Muscle of leg (tissue), 16 donors: ENCODE measurements at places on chromosomes 5 and 9.

DNA sequence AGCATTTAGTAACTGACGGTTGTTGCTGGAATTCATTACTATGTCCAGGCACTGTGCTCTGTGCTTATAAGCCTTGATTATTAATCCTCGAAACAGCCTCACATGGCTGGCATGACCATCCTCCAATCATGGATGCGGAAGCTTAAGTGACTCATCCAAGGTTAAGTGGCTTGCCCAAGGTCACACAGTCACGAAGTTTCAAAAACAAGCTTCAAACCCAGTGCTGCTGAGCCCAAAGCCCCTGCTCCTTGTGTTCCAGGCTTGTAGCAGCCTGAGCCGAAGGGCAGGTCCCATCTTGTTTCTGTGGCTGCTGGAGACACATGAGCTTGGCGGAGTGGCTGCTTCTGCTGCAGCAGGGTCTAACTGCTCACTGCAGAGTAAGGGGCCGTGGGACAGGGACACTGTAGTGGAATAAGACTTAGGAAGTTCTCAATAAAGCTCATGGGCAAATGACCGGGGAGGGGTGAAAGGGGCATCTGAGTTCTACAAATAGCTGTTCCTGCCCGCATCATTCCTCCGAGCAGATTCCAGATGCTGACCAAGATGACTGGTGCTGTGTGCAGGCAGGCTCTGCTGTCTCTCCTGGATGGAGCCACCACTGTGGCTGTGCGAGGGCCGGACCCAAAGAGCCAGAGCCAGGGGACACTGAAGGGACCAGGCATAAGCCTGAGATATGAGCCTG is 32.4 kb downstream of the WHRN start:
- no peak for DNase-seq

DNA sequence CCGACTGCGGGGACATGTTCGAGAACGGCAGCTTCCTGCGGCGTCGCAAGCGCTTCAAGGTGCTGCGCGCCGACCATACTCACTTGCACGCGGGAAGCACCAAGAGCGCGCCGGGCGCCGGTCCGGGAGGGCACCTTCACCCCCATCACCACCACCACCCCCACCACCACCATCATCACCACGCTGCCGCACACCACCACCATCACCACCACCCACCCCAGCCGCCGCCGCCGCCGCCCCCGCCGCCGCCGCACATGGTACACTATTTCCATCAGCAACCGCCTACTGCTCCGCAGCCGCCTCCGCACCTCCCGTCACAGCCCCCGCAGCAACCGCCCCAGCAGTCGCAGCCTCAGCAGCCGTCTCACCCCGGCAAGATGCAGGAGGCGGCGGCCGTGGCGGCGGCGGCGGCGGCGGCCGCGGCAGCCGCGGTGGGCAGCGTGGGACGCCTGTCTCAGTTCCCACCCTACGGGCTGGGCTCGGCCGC is 514 bp downstream of the FOXB2 start:
- no peak for DNase-seq

GRCh38 chr5:160833806-160834205 is 18.2 kb downstream of the ATP10B start:
- DNase-seq: no peak

GRCh38 chr9:125374443-125375309 is 113.0 kb downstream of the GAPVD1 start:
- DNase-seq: peak; percentile 89

DNA sequence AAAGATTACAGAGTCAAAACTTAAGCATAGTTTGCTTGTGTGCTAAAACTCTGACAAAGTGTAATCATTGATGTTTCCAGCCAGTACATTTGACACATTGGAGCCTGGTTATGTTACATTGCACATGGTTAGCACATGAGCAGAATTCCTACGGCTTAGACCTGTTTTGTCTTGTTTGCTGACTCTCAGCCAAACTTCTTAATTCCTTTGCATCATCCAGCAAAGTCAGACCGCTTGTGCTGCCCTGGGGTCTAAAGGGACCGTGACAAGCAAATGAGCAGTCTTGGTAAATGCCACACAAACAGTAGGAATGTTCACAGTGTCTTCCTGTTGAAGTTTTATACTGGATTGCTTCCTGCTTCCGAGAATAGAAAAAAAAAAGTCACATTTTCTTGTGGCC is 72.0 kb upstream of the ENTREP1 start:
- DNase-seq: peak; percentile 19

DNA sequence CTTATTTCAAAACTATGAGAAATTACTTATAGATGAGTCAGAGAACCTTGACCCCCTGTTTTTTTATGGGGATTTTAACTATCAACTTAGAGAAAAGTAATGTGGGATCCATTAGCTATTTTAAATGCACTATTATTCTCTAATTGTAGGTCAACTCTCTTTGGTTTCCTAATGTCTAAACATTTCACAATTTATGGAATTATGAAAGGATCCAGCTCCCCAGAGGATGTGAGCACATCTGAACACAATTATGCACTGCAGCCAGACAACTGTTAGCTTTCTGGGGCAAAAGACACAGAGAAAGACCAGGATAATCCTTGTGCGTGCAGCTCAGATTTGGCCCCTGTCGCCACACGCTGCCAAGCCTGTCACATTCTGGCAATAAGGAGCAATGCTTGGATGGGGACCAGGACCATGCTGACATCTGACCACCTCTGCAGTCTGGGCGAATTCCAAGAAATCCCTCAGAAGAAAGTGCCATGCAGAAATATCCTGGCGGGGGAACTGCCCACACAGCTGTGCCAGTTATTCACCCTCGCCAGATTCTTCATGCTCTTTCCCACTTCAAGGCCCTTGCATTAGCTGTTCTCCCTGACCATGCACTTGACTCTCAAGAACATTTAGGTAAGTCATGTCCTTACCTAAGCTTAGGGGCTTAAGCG is 22.2 kb upstream of the CMBL start:
- peak; percentile 94 for DNase-seq

DNA sequence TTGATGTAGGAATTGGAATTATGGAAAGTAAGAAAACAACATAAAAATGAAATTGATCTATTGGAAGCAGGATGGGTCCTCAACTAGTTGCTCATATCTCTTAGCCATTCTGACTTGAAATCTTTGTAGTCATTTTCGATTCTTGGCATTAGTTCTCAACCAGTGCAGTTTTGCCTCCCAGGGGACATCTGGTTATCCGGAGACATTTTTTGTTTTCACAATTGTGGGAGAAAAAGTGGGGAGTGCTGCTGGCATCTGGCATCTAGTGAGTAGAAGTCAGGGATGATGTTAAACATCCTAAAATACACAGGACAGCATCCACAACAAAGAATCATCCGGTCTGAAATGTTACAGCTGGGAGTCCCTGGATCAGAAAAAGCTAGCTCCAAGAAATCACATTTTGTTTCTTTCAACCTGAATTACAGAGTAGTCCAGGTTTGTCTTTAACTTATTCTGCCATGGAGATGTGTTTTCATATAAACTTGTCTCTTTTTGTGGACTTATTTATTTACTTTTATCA is 74.9 kb downstream of the FBXL7 start:
- DNase-seq: peak; percentile 33

DNA sequence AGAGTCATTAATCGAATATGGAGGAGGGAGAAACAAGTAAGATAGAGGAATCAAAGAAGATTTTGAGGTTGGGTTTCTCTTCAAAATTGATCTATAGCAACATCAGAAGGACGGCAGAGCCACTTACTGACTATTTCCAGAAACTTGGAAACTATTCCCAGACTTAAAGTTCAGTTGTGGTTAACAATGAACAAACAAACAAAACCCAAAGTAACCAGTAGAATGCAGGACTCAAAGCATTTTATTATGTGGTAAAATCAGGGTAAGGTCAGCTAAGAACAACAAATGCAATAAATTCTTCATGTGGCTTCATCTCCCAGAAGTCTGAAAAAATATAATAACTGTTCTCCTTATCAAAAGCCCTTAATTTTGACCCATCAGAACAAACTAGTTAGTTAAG is 54.9 kb upstream of the OSMR start:
- no peak for DNase-seq

GRCh38 chr5:10502130-10502529 is 60.5 kb downstream of the ROPN1L start:
- no peak for DNase-seq

DNA sequence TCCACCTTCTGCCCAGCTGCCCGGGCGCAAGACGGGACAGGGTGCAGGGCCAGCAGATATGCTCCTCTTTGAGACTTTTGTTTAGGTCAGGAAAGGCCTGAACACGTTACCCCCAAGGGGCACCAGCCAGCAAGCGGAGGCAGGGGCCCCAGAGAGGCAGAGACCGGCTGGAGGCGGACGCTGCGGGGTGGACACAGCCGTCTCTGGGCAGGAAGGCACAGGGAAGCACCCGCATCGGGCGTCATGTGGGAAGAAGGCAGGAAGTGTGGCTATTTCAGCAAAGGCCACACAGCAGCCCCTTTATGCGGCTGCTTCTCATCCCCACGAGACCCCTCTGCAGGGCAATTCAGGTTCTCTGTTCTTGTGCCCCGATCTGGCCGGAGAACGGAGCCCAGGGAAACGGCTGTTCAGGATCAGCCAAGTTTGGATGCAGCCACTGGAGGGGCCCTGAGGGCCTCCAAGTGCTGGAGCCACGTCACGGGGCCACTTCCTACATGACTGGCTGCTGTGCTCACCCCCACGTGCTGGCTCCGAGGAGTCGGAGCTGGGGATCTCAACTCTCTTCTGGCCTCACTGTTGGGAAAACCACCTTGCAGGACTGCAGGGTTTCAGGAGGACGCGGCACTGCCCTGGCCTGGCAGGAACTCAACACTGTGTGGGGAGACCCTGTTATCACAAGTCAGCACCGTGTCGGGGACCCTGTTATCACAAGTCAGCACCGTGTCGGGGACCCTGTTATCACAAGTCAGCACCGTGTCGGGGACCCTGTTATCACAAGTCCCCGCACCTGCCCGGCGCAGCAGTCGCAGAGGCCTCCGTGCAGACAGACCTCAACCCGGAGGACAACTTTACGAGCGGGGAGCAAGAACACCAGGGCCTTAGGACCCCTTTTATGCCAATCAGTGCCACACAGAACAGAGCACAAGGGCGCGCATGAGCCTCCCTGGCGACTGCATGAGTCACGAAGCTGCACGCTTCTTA is 44.4 kb downstream of the SLC12A7 start:
- no peak for DNase-seq

- peak; percentile 39 for DNase-seq
Observed at GRCh38 chr9:4114569-4115505, 185.0 kb downstream of the GLIS3 start.

DNA sequence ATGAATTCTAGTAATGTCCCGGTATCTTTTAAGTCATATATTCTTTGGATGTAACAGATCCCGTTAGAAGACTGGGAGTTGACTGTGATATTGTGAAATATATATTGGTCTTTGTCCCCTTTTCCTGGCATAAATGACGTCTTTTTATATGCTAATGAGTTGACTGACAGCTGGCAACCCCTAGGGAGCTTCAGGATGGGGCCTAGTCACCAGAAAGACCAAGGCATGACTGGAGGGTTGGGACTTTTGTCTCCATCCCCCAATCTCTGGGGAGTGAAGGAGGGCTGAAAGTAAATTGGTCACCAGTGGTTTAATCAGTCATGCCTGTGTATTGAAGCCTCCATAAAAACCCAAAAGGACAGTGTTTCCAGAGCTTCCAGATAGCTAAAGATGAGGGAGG is 241.6 kb downstream of the PJA2 start:
- DNase-seq: no peak

- no peak for DNase-seq
Observed at GRCh38 chr5:34923694-34924461, 5.5 kb upstream of the DNAJC21 start.

- DNase-seq: no peak
Observed at GRCh38 chr9:110602281-110602680, 22.7 kb upstream of the SVEP1 start.

DNA sequence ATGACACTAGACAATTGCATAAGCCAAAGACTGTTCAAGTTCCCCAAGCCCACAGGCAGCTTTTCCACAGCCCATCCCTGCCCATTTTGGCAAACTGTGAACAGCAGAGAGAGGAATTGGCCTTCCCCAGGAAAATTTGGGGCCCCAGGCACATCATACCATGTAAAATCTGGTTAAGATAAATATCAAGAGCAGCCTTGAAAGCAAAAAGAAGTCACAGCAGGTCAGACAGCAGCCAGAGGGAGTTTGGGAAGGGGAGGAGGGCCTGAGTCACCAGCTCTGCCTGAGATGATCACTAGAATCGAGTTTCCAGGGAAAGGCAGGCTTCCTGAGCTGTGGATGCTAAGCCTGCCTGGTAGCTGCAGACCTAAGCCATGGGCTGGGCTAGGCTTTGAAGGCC is 179.2 kb downstream of the RFK start:
- DNase-seq: peak; percentile 28

DNA sequence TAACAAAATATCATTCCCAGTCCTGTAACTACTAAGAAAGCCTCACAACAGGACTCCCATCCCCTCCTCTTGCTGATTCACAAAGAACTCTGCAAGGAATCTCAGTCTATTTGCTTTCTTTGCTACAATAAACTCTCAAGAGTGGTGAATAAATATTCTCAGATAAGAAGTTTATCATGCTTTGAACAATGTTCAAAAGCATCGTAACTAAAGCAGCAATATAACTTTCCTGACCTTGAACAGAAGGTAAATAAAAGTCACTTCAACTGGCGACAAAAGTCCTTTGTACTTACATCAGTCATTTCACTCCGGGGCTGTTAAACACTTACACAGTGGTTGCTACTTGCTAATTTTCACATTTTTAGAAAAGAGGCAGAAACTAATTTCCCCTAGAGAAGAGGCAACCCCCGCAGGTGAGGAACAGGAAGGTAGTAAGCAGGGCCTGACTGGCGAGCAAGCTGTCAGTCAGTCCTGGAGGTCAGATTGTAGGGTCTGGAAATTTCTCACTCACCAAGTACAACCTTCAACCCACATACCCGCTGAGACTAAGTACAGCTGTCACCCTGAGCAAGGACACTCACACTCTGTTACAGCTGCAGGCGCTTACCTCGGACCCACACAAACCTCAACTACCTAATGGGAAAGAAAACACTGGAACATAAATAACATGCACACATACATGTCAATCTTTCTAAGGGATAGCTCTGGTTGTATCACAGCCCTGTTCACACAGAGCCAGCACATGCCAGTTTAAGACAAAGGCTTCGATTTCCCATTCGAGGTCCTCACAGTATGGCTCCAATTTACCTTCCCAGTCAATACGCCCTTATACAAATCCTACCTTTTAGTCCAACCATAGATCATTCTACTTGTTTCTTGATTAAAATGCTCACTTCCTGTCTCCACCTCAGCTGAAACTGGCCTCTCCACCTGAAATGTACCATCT is 104.6 kb upstream of the RETREG1 start:
- DNase-seq: no peak

- DNase-seq: no peak
Observed at GRCh38 chr9:135073741-135074305, 13.6 kb upstream of the OLFM1 start.
